Activated CD4-positive, alpha-beta T cell treated with anti-CD3 and anti-CD28 coated beads, Interleukin-2, amount 50 U/mL, for 16 hours (primary cell): ENCODE measurements at places on chromosomes 12 and 14.
A peak's percentile ranks its signal among the peaks of the same experiment; 100 is the strongest.

DNA sequence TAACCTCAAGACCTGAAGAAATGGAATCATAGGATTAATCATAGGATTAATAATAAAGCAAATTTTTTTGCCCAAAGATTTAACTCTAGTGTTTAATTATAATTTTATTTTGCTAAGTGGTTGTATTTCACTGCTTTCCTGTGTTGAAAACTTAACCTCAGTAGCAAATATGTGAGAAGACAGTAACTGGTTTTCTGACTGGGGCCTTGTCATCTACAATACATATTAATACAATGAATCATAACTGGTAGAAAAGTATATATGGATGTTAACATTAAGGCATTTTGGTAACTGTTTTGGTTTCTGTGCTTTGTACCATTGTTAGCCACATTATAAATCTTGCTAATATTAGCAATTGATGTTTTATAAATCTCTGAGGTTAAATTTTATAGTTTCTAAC, 92.2 kb downstream of the ACSS3 start:
- DNase-seq = no peak

DNA sequence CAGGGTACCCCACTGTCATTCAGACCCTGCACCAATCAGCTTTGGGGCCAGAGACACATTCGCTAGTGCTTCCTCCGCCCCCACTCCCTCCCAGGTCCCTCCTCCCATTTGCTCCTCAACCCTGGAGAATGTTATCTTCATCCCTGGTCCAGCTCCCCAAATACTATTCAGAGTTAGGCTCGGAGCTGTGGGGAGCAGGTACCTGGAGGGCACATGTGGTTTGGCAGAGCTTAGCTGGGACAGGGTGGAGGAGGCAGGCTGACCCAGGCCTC, 19.5 kb downstream of the VSX2 start:
- DNase-seq = no peak

GRCh38 chr14:22607291-22607690, 9.2 kb downstream of the ABHD4 start:
- DNase-seq = no peak

DNA sequence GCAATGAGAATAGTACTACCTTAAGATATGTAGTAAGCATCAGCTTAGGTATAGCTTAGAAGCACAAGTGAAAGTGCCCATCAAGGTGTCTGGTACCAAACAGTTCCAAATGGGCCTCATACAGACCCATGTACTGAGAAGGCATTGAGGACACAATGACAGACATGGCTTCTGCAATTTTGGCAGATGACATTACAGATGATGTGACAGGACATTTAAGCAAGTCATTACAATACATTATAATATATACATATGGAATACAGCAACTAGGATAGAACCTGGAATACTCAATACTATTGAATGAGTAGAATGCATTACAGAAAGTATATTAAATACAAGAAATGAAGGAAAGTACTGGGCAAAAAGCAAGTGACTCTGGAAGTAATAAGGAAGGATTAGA, 256.4 kb downstream of the GXYLT1 start:
- no peak for DNase-seq

DNA sequence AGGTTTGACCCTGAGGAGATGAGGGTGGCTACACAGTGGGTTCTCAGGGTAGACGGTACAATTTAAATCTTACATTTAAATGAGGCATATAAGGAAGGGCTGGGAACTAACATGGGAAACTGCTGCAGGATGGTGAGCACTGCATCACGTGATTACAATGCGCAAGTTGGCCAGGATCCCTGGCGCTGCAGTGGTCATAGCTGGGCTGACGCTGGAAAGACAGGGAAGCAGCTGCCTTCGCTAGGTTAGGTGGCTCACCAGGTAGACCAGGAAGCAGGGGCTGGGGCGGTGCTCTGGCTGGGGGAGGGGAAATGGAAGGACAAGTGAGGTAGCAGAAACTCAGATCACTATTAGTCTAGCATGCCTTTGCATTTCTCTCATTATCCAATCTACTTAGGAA, 149.9 kb downstream of the FOXN3 start:
- DNase-seq = no peak

- DNase-seq = no peak
These were observed 972 bp upstream of the DCTN2 start for GRCh38 chr12:57548013-57548315.

- DNase-seq = no peak
These were observed 13.0 kb upstream of the FMNL3 start for GRCh38 chr12:49720214-49720613.

GRCh38 chr12:27998658-27999057, 26.1 kb upstream of the PTHLH start:
- no peak for DNase-seq

- DNase-seq = no peak
These were observed 96.9 kb upstream of the EVL start for GRCh38 chr14:99968191-99968920.

DNA sequence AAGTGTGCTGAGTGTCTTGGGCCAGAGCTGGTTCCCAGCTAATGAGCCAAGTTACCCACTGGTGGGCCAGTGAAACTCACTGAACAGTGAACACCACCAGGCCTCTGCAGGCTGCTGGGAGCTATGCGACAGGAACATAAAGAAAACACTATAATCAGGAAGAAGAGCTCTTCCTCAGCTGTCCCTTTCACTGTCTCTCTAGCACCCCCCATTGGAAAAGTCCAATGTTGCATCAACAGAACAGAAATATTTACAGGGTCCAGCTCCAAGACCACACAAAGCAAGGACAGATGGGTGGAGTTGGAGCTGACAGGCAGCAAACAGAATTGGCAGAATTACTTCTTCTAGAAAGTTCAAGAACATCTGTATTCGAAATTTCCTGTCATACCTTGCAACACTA, 903.6 kb upstream of the TMEM132C start:
- peak; percentile 4 for DNase-seq

- no peak for DNase-seq
These were observed 166.8 kb upstream of the TMEM260 start for GRCh38 chr14:56412468-56413434.

DNA sequence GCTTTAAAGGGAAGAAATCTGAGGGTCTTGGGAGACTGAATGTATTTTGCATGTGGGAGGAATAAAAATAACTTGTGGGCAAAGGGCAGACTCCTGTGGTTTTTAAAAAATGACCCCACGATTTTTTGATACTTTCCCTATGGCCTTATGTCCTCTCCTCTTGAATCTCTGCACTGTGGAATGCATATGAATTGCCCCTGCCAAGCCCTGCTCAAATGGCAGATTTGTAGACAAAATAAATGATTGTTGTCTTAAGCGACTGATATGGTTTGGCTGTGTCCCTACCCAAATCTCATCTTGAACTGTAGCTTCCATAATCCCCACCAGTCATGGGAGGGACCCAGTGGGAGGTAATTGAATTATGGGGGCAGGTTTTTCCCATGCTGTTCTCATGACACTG, 223.8 kb downstream of the DACT1 start:
- no peak for DNase-seq
